Testis (tissue), 5 donors: ENCODE measurements at places on chromosomes 4 and X. TPM values are rescaled to one million over a fixed set of nuclear protein-coding genes. Genes with fewer than 3 reads are reported as not detected.

GRCh38 chr4:19850909-19851308 is 400.8 kb upstream of the SLIT2 start:
- DNase-seq: no peak

DNA sequence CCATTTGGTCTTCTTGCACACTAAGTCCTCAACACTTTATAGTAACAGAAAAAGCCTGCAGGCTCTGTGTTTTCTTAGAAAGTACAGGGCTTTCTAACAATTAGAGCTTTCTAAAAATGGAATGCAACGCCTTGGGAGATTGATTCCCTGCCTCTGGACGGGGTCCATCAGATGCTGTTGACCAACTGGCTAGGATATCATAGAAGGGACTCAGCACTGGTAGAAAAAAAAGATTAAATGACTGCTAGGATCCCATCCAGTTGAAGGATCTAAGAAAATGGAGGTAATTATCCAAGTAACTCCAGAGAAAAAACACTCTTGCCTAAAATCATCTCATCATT is 39.5 kb downstream of the USP46 start:
- no peak for DNase-seq

- peak; percentile 29 for DNase-seq
These were observed 127.6 kb upstream of the INTU start for GRCh38 chr4:127505203-127505602.

DNA sequence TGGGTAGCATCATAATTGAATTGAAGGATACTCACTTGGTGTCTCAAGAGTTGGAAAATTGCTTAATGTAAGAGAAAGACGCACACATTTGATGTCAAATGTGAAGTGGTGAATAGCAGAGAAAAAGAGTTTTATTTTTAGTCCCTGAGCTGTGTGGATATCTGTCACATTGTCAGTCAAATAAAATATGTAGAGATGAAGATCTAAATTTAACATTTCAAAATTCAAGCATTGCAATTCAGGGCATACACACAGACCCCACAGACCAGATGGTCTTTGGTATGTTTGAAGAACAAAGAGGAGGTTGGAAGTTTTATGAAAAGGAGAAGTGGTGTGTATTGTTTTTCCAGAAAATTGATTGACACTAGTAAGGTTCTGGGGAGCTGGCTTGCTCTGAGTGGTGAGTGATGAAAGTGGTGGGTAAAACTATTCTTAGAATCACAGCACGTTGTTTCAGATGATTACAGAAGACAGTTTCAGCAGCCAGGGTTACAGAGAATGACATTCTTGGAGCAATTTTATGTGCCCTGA is 44.9 kb upstream of the BBS12 start:
- DNase-seq: no peak

GRCh38 chrX:110081740-110082139 is 78.8 kb downstream of the TMEM164 start:
- DNase-seq: no peak

DNA sequence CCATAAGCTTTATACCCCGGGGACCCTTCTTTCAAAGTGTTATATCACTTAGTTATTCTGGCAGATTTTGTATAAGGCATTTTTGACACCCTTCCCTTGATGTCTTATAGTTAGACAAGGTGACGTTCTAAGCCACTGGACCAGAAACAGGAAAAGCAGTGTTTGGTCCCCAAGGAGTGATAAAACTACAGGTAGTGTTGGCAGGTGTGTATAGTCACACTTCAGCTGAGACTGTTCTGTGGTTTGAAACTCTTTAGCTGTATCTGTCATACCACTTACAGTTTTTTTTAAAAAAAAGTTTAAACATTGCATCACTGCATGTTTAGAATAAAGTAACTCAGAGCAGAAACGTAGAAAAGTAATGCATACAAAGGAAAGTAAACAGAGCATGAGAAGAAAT is 48.5 kb downstream of the TLL1 start:
- DNase-seq: no peak

GRCh38 chrX:153933748-153934147 is 1.1 kb downstream of the NAA10 start:
- DNase-seq: no peak

DNA sequence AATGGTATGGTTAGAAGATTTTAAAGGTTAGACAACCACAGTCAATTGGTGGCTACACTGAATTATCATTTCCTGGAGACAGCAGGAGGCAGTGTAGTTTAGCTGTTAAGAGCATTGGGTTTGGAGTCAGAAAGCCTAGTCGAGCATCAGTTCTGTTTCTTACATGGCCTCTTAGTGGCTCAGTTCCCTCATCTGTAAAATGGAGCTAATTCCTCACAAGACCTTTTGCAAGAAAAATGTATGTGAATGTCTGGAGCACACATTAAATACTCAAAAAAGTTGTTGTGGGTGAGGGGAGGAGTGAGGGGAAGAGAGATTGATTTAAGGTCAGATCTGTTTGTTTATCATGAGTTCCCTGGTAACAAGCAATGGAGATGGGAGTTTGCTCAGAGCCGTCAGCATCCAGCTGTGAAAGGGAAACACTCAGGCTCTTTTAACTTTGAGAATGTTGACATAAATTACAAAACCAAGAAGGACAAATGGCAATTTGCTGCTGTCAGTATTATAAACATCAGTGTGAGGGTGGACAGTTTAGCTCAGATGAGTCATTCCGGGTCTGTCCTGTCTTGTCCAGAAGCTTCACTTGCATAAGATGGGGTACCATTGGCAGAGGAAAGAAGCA is 98.2 kb upstream of the PGRMC2 start:
- no peak for DNase-seq

- DNase-seq: no peak
These were observed 199.3 kb downstream of the GC start for GRCh38 chr4:71584585-71584984.

Gene SMIM10
- polyA plus RNA-seq: 12.0 TPM

Gene EREG
- polyA plus RNA-seq: not detected

Gene AMBN
- 0.21 TPM for polyA plus RNA-seq
